Natural killer cell treated with Interleukin-12 subunit alpha and Interleukin-12 subunit beta and Interleukin-15 and Interleukin-18, amount 100 ng/mL, for 72 hours (primary cell): ENCODE measurements at places on chromosomes 1 and 21. TPM values are rescaled to one million over a fixed set of nuclear protein-coding genes. Genes with fewer than 3 reads are reported as not detected.
A peak's percentile ranks its signal among the peaks of the same experiment; 100 is the strongest.

GRCh38 chr21:36203603-36203889 is 46.9 kb downstream of the DOP1B start:
- H3K27me3 ChIP-seq: no peaks in the 10 kb centered on the region
- no peak overlapping the region for H3K27ac ChIP-seq
- no peak for DNase-seq
- no peaks in the 10 kb centered on the region for H3K36me3 ChIP-seq
- peaks cover 13% of the 10 kb centered on the region for H3K4me1 ChIP-seq
- no peak overlapping the region for H3K4me3 ChIP-seq

DNA sequence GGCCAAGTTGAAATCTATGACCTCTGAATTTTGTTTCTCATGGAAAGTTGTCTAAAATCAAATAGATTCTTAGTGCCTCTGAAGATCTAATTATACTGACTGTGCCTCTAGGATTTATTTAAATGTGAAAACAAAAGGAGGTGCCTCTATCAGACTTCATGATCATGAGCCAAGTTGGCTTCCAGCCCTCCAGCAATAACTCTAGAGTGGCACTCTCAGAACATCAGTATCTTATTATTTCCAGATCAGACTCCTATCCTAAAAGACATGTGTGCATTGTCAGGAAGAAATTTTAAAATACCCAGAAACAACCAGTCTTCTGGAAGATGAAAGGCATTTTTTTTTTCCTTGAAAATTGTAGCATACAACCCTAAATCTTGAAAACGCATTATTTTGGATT is 368.0 kb downstream of the PDE4B start:
- DNase-seq: no peak
- H3K27me3 ChIP-seq: peaks cover 9% of the 10 kb centered on the region
- no peaks in the 10 kb centered on the region for H3K36me3 ChIP-seq

- no peaks in the 10 kb centered on the region for H3K36me3 ChIP-seq
- H3K4me3 ChIP-seq: peak overlapping the region; percentile 86
- H3K27me3 ChIP-seq: no peaks in the 10 kb centered on the region
- peak; percentile 81 for DNase-seq
- peak overlapping the region; percentile 90 for H3K27ac ChIP-seq
- H3K4me1 ChIP-seq: peaks cover 46% of the 10 kb centered on the region
These were observed 8.7 kb upstream of the SLX9 start for GRCh38 chr21:44931137-44931500.

- peaks cover under 1% of the 10 kb centered on the region for H3K27me3 ChIP-seq
- no peaks in the 10 kb centered on the region for H3K36me3 ChIP-seq
- no peaks in the 10 kb centered on the region for H3K4me1 ChIP-seq
- no peak within 1 kb of the TSS for H3K4me3 ChIP-seq
- H3K27ac ChIP-seq: no peak within 1 kb of the TSS
- no peak for DNase-seq
These were observed at the start of gene C1orf210 for GRCh38 chr1:43285269-43285990. C1orf210 (minus strand) TSS chr1:43285581; CDS start chr1:43283270, 2,311 bp downstream.

DNA sequence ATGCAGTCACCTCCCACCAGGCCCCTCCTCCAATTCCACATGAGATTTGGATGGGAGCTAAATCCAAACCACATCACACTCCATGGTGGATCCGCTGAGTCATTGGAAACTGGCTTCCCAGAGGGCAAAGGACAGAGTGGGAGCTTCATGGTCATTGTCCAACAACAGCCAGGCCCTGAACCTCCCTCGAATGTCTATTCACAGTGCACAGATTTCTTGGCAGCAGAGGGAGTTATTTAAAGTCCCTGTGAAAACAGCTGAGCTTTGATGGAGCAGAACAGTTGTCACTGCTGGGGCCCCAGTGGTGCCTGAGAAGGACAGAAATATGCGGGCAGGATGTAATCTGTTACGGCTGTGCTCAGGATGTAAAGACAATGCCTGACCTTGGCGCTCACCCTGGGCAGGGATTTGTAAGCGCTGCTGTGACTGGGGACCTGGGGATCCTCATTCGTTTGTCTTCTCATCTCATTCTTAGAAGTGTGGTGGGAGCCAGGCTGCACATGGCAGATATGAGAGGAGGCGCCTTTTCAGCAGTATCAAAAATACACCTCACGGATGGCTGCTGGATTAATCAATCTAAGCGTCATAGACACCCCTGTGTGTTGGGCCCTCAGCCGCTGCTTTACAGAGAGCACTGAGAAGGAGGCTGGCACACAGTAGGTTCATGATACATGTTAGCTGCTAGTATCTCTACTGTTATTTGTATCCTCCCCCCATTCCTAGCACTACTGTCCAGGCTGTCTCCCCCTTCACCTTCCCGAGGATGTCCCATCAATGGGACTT is 439.4 kb downstream of the PTPRU start:
- H3K4me1 ChIP-seq: no peaks in the 10 kb centered on the region
- DNase-seq: peak; percentile 51
- H3K4me3 ChIP-seq: no peak overlapping the region
- H3K36me3 ChIP-seq: no peaks in the 10 kb centered on the region
- H3K27me3 ChIP-seq: no peaks in the 10 kb centered on the region

DNA sequence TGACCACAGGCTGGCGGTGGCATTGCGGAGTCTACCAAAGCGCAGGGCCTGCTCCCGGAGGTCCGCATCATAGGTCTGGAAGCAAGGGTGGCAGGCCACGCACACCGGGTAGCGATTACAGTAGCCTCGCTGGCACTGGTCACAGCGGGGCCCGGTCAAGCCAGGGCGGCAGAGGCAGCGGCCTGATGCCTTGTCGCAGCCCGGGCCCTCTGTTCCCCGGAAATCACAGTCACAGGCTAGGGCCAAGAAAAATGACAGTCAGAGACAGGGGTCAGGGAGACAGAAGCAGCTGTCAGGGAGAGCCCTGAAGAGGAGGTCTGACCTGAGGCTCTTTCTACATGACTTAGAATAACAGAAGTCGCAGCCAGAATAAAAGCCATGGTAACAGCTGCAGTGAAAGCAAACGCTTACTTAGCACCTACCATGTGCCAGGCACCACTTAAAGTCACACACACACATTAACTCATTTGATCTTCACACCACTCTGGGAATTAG is 26.4 kb downstream of the LAMB3 start:
- H3K27ac ChIP-seq: no peak overlapping the region
- DNase-seq: no peak
- no peaks in the 10 kb centered on the region for H3K36me3 ChIP-seq
- no peaks in the 10 kb centered on the region for H3K27me3 ChIP-seq

- H3K4me3 ChIP-seq: no peak overlapping the region
- peaks cover 27% of the 10 kb centered on the region for H3K4me1 ChIP-seq
- peaks cover 32% of the 10 kb centered on the region for H3K36me3 ChIP-seq
- H3K27ac ChIP-seq: no peak overlapping the region
These were observed 9.7 kb downstream of the ZMPSTE24 start for GRCh38 chr1:40267767-40268187.

- H3K4me1 ChIP-seq: no peaks in the 10 kb centered on the region
- peaks cover 23% of the 10 kb centered on the region for H3K36me3 ChIP-seq
- DNase-seq: no peak
These were observed 548.5 kb upstream of the NEGR1 start for GRCh38 chr1:72830606-72831390.

GRCh38 chr1:170461762-170462384 is 70.1 kb upstream of the GORAB start:
- peaks cover 4% of the 10 kb centered on the region for H3K36me3 ChIP-seq
- no peak for DNase-seq
- H3K27ac ChIP-seq: no peak overlapping the region

- H3K36me3 ChIP-seq: peaks cover 5% of the 10 kb centered on the region
- no peak overlapping the region for H3K27ac ChIP-seq
- H3K27me3 ChIP-seq: peaks cover 50% of the 10 kb centered on the region
These were observed 207.7 kb upstream of the KAZN start for GRCh38 chr1:14390816-14391215.

DNA sequence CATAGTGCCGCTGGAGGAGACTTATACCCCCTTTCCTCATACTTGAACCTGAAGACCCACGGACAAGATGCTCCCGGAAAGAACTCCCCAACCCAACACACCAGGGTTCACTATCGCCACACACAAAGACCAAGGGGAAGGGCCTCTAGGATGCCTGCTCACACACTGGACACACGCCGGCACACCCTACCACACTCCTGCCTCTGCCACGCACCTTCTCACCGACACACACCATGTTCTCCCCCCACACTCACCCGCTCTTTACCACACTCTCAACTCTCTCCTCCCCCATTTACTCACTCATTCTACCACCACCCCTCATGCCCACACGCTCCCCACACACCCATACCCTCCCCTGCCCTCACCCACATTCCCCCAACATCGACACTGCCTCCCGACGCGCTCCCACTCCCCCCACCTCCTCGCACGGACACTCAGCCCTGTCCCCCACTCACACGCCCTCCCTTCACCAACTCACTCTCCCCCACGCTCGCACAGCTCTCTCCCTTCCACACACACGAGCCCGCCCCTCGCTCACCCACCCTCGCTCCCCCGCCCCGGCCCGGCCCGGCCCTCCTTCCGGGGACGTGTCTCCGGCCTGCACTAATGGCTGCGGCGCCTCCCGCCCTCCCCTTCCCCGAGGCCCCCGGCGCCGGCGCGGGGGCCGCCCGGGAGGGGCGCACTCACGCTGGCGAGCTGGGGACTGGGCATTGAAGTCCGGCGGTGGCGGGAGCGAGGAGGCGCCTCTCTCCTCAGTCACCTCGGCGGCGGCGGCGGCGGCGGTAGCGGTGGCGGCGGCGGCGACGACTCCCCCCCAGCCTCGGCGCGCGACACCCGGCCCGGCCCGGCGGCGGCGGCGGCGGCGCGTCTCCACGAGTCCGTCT is 626 bp downstream of the PTP4A2 start:
- H3K4me1 ChIP-seq: peaks cover 70% of the 10 kb centered on the region
- peaks cover 29% of the 10 kb centered on the region for H3K36me3 ChIP-seq
- H3K27me3 ChIP-seq: no peaks in the 10 kb centered on the region

DNA sequence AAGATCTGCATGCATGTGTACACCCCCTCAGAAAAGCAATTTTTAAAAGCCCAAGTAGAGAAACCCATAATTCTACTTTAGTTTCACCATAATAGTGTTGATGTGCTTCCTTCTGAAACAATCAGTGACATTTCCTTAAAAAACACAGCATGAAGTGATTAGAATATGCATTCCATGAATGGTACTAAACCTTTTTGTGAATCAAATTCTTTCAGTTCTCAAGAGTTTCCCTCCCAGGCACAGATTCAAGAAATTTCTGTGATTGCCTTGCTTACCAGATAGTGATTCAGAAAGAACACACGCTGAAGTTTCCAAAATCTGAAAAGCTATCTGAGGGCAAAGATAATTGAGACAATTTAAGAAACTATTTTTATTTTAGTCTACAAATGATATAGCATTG is 136.4 kb upstream of the ADGRL2 start:
- H3K27me3 ChIP-seq: no peaks in the 10 kb centered on the region
- H3K4me3 ChIP-seq: no peak overlapping the region
- no peaks in the 10 kb centered on the region for H3K4me1 ChIP-seq
- no peak overlapping the region for H3K27ac ChIP-seq

DNA sequence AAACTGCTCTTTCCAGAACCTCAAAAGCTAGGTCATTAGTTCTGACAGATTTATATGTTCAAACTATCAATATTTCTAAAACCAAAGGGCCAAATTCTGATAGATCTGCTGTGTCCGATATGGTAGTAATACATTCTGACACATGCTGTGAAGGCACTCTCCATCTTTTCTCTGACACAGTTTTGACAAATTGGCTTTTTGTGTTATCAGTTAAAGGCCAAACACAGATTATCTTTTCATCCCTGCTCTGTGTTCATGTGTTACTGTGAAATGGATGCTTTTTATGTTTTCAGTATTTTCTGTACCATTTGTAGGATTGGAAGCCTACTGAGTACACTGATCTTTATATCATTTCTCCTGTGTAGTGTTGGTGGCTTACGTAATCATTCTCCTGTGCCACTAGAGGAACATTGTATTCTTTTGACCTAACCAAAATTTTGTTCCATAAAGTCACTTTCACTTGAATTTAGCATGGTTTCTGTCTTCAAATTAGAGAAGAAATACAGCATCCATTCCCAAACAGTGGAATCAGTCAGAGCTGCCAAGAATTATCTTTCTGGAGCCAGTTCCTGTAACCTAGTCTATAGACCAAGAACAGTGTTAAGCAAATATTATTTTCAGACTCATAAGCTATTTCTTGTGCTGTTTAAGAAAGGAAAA is 137.2 kb downstream of the ADGRL2 start:
- no peaks in the 10 kb centered on the region for H3K4me1 ChIP-seq
- H3K4me3 ChIP-seq: no peak overlapping the region
- no peak overlapping the region for H3K27ac ChIP-seq
- H3K27me3 ChIP-seq: no peaks in the 10 kb centered on the region

GRCh38 chr21:27429710-27430341 is 462.9 kb upstream of the ADAMTS5 start:
- DNase-seq: no peak
- H3K27me3 ChIP-seq: no peaks in the 10 kb centered on the region
- no peaks in the 10 kb centered on the region for H3K4me1 ChIP-seq
- H3K27ac ChIP-seq: no peak overlapping the region

DNA sequence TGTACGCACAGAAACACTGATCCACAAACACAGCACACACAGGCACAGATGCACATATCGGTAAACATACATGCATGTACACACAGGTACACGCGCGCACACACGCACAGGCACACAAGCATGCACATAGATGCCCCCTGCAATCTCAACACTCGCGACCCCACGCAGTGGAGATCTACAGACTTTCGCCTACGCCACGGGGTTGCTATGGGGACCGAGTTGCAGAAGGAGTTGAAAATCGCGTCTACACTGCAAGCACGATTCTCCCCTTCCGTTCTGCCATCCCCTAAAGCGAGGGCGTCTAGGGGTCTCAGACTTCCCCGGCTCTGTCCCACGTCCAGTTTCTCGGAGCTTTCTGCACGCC is 826 bp downstream of the TRIM17 start:
- no peak for DNase-seq
- no peaks in the 10 kb centered on the region for H3K27me3 ChIP-seq
- H3K4me1 ChIP-seq: peaks cover 16% of the 10 kb centered on the region
- H3K36me3 ChIP-seq: no peaks in the 10 kb centered on the region
- peak overlapping the region; percentile 69 for H3K27ac ChIP-seq
- H3K4me3 ChIP-seq: peak overlapping the region; percentile 76

DNA sequence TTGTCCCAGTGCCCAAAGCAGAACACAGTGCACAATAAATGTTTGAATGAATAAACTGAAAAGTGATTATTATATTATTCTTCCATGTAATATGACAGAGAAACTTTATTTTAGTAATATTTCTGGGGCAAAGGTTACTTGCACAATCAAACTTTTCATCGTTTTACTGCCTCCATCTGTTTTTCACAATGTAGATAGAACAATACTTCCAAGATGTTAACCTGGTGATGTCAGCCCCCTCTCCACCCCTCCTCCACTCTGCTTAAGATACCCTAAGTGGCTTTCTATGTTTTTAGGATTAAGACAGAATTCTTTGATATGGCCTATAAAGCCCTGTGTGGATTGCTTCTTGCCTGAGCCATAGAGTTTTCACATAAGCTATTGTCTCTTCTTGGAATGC is 13.8 kb upstream of the NTMT2 start:
- H3K36me3 ChIP-seq: no peaks in the 10 kb centered on the region
- no peaks in the 10 kb centered on the region for H3K4me1 ChIP-seq
- no peak for DNase-seq
- no peak overlapping the region for H3K4me3 ChIP-seq
- H3K27ac ChIP-seq: no peak overlapping the region

Gene IL22RA1
- not detected for total RNA-seq

Gene SERINC2
- 0.19 TPM for total RNA-seq

Gene ARTN
- not detected for total RNA-seq

Gene PHGDH
- total RNA-seq: 37.6 TPM

Gene MAEL
- total RNA-seq: not detected

Gene C1orf210
- total RNA-seq: not detected
